Stimulated activated CD8-positive, alpha-beta memory T cell treated with anti-CD3 and anti-CD28 coated beads, Interleukin-2, amount 100 ng/mL, for 48 hours (primary cell): ENCODE measurements at places on chromosomes 12 and 14.

DNA sequence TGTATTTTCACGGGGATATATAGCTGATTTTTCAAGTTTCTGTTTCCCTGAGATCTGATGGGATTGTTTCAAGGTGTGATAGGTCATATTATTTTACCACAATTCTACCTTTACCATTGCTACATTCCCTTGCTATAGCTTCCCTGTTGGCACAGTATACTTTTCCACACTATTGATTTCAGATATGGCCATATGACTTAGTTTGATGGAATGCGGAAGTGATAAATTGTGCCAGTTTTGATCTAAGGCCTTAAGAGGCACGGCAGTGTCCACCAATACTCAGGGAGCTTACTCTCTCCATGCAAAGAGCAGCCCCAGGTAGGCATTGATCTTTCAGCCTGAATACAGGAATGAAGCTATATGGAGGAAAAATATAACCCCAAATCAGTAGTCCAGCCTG is 315.7 kb downstream of the SLC16A7 start:
- DNase-seq = no peak

- DNase-seq = no peak
Observed at GRCh38 chr14:93984987-93985410, 8.6 kb upstream of the ASB2 start.

- DNase-seq = no peak
Observed at GRCh38 chr14:98941481-98941880, 330.5 kb downstream of the BCL11B start.

DNA sequence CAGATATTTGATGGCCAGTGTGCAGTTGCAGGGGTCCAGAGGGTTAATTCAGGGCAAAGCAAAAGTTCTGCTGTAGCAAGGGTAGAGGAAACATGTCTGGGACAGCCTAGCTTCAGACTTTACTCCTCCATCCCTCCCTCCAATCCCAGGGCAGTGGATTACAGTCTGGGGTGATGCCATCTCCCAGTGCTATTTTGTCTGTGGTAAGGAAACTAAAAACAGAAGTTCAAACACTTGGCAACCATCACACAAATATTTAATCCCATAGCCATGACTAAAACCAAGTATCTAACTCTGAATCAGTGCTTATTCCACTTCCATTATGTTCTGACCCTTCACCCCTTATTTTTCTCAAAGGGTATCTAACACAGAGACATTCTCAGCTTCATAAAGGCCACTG is 61.8 kb downstream of the PIK3C2G start:
- no peak for DNase-seq

DNA sequence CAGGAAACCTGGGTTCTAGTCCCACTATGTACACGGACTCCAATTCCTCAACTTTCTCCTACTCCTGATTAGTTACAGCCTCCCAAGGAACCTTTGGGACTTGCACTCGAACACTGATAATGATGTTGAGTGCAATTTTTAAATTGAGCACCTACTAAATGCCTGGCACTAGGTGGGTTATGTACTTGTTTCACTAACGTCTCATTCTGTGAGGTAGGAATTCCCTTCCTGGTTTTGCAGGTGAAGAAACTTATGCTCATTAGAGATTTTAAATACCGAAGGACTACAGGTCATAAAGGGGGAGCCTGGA is 536 bp downstream of the PARPBP start:
- DNase-seq = no peak

- no peak for DNase-seq
Observed at GRCh38 chr12:1147821-1148220, 156.8 kb downstream of the ERC1 start.

- no peak for DNase-seq
Observed at GRCh38 chr12:109239179-109239578, 69.9 kb downstream of the FOXN4 start.

DNA sequence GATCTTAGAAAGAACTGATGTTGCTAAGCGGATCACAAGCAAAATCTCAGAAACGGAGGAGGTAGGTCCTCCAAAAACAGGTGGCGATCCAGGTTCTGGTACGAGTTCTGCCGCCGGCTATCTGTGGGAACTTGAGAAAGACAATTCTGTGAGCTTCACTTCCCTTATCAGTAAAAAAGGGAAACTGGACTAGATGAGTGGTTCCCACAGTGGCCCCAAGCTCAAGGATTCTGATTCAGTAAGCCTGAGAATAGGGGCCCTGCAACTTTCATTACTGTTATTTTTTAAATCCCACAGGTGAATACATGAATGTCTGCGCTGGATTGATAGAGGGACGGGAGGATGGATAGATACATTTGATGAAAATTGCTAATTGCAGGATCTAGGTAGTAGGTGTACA is 160.2 kb downstream of the PPM1H start:
- DNase-seq = no peak

- no peak for DNase-seq
Observed at GRCh38 chr12:16946704-16947103, 340.7 kb upstream of the LMO3 start.

DNA sequence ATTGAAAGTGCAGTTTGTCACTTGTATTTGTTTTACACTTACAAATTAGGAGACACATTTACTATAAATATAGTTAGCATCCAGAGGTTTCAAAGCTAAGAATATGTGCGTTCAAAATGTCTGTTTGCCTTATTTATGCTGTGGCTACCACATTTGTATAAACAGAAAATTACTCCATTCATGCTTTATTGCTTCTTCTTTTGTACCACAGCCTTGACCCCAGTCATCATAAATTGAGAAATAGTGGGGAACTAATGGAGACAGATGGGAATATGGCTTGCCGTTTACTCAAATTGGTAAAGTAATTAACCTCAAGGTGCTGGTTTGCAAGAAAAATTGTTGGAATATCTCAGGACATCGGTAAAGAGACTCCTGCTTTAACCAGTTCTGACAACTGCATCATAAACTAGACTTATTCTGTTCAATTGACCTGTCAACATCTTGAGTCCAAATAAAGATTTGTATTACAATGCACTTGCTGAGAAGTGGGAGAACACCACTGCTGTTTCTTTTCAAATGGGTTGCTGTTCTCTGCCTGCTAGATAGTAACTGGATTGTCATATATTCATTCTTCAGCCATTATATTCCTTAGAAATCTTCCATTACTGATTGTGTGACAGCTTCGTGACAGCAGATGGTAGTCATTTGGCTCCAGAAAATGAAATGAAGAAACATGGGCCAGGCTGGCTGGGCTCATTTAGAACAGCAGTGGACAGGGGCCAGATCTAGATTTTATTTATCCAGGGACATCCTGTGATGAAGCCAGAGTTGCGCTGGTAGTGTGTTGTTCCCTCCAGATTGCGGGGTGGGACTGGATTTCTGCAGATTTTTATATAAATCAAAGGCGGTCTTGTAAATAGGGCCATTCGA is 354.4 kb downstream of the EGLN3 start:
- no peak for DNase-seq

DNA sequence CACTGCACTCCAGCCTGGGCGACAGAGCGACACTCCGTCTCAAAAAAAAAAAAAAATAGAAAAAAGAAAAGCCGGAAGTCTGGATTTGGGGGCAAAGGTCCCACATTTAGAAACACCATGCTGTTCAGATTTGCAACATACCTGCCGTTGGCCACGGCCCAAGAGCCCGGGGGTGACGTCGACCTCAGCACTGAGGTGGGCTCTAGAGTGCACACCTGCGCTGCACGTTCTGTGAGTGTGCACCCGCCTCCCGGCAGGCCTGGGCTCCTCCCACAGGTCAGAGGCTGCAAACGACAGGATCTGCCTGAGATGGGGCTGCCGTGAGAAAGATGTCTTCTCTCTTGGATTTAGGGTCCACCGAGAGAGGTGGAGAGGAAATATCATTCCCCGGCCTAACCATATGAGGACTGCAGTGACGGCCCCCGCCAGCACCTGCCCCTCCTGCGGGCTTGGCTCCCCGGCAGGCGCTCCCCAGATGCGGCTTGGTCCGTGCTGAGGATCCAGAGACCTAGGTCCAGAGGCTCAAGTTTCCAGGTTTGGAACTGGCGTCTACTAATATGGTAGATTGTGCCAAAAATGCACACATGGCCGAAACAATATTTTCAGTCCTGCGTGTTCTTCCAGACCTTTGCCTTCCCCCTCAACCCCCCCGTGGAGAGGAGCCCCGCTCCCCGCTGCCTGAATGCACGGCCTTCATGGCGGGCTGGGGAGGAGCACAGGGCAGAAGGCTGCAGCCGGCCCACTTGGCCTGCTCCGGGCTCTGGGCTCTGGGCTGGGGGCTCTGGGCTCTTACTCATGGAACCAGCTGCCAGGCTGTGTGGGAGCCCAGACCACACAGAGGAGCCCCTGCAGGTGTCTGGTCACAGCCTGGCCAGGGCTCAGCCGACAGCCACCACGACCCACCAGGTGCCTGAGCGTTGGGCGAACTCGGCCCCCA is 58.8 kb upstream of the FBRSL1 start:
- DNase-seq = no peak

GRCh38 chr14:32578181-32578580 is 249.1 kb downstream of the AKAP6 start:
- no peak for DNase-seq

DNA sequence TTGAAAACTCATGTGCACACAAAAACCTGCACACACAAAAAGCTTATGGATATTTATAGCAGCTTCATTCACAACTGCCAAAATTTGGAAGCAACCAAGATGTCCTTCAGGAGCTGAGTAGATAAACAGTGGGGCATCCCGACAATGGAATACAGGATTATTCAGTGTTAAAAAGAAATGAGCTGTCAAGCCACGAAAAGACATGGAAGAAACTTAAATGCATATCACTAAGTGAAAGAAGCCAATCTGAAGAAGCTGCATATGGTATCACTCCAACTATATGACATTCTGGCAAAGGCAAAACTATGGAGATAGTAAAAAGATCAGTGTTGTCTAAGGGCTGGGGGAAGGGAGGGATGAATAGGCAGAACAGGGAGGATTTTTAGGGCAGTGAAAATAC is 5.2 kb upstream of the TPCN1 start:
- DNase-seq = no peak

DNA sequence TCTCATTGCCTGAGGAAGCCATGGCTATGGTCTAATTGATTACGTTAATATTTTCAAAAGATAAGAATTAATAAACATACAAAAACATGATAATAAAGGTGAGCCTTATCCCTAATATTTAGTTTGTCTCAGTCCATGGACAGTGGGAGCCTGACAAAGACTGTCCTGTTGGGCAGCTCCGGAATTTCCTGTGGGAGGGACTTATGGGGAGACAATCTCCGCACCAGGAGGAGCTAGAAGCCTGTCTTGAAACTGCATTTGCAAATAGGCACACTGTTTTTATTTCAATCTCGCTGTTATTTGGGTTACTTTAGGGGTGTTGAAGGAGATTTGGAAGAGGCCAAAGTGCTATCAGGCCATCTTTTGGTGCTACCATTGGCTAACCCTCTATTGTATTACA is 50.8 kb upstream of the ZDHHC17 start:
- DNase-seq = no peak
